SHP77 (cell line): ENCODE measurements at places on chromosomes 4 and X.

DNA sequence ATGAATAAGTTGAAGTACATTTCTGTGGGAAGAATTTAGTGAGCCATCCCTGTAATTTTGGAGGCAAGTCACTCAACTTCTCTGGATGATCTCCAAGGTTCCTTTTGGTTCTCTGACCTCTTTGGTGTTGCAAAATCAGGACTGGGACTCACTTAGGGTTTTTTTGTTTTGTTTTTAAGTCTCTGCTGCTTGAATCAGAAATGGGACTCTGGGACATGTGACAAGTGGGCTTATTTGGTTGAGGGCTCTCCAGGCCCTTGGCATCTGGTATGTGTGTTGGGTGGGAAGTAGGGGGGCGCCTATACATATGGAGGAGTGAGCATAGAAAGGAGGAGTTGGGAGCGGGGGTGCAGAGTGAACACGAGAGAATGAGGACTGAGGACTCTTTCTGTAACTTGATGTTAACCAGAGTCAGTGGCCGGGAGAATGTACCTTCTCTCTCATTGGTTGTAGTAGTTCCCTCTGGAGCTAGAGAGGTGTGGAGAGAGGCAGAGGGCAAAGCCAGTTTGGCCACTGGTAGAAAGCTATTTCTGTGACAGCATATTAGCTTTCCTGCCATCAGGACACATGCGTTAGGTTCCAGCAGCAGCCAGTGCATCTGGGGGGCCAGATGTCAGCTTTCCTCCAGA, 1.9 kb downstream of the ARHGAP10 start:
- DNase-seq, result no peak

DNA sequence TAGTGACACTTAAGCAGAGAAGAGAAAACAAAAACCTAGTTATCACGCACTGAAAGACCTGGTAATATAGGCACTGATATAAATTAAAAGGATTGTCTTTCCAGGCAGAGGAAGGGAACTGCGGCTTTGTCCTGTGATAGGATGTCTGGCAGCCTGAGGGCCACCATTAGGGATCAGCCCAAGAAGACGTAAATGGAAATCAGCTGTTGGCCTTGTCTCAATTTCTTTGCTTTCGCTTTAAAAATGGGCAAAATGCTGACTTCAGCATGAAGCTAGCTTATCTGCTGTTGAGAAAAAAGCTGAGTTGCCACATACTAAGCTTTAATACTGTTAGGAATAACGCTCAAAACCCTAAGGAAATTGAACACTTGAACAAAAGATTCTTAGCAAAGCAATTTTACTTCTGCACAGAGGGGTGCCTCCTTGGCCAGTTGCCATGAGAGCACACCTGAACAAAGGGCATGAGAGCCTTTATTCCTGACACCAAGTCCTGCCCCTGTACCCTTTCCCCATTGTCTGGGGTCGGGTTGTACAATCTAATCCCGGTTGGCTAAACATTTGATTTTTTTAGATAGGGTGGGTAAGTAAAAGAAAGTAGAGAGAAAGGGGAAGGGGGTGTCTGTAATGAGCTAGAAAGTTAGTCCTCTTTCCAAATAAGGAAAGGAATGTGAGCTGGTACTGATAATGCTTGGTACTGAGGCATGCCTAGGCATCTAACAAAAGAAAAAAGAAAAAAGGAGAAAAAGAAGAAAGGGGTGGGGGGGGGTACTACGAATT, 85.1 kb upstream of the UCP1 start:
- DNase-seq, result no peak

DNA sequence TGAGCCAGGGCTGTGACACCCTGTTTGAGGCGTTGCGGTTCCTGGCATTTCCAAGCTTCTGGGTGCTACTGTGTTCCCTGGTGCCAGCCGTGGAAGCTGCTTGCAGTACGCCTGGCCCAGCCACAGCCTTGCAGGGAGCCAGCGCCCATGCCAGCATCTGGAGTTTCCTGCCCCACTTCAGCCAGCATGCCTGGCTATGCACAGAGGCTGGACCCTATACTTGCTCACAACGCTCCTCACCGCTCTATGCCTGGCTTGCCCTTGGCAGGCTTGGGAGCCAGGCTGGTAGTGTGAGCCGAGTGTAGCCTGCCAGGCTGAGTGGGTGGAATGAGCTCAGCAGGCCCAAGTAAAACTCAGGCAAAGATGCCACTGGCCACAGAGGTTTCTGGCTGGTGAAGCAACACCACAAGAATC, 22.4 kb downstream of the PRRG1 start:
- no peak for DNase-seq

DNA sequence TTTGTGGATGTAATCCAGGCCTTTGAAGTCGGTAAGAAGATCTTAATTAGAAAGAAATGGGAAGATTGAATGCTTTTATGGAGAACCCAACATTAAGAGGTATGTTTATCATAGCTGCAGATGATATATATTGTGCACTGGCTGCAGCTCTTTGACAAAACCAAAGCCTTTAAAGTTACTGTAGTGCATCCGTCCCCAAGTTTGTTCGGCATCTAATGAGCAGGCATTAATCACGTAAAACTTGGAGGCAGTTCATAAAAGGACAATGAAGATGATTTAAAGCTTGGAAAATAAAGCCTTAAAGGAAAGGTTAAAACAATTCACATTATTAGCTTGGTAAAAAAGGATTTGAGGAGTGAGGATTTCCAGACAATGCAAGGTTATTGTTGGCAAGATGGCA, 150.8 kb upstream of the ARX start:
- DNase-seq, result no peak

- no peak for DNase-seq
Observed at GRCh38 chr4:180059216-180059881, 2183.9 kb upstream of the TENM3 start.

DNA sequence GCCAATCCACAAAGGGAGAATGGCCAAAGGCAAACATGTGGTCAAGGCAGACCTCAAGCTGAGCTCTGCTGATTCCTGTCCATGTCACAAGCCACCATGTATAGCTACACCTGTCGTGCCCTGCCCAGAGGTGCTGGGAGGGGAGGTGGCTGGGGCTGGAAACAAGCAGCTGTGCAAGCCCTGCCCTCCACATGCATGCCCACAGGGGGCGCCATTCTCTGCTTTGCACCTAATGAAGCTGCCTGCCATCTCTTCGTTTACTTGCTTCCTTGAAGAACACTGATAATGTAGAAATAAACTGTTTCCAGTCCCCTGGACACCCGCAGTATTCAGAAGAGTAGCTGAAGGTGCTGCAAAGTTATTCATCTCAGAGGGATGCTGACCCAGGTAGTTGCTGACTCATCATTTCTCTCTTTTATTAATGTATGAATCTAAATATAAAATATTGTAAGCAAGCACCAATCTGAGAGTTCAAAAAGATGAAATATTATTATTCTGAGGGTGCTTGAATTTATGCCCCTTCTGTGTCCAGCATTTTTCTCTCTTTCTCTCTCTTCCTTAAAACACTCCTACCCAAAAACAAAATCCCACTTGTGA, 278.6 kb downstream of the ADGRA3 start:
- peak; percentile 16 for DNase-seq

- DNase-seq, result no peak
Observed at GRCh38 chr4:36385951-36386571, 104.6 kb downstream of the DTHD1 start.

GRCh38 chrX:115058276-115058675, 40.9 kb upstream of the IL13RA2 start:
- DNase-seq, result no peak

- no peak for DNase-seq
Observed at GRCh38 chr4:38577462-38577861, 86.5 kb upstream of the KLF3 start.

DNA sequence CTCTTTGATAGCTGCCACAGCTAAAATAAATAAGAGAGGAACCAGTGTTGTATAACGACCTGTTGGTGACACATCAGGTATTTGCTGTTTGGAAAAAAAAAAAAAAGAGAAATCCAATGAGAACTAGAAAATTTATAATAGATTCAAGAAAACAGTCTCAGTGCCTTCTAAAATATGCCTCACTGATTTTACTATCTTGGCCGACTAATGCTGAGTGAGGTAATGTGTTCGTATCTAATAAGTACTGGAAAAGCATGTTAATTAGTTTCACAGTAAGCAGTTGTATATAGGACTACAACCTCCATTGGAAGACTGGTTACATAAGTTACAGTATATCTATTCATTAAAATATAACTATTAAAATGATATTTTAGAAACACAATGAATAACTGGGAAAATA, 32.4 kb downstream of the ATP8A1 start:
- no peak for DNase-seq
